ENCODE measurements at places on chromosomes 12 and 14.

GRCh38 chr12:44206045-44206444 is 370.2 kb downstream of the TMEM117 start:
- no peak for DNase-seq

- peak; percentile 74 for DNase-seq
Measured at GRCh38 chr14:71591929-71592328, 340.3 kb upstream of the RGS6 start.

GRCh38 chr12:765840-766239 is 13.5 kb downstream of the WNK1 start:
- DNase-seq = no peak

DNA sequence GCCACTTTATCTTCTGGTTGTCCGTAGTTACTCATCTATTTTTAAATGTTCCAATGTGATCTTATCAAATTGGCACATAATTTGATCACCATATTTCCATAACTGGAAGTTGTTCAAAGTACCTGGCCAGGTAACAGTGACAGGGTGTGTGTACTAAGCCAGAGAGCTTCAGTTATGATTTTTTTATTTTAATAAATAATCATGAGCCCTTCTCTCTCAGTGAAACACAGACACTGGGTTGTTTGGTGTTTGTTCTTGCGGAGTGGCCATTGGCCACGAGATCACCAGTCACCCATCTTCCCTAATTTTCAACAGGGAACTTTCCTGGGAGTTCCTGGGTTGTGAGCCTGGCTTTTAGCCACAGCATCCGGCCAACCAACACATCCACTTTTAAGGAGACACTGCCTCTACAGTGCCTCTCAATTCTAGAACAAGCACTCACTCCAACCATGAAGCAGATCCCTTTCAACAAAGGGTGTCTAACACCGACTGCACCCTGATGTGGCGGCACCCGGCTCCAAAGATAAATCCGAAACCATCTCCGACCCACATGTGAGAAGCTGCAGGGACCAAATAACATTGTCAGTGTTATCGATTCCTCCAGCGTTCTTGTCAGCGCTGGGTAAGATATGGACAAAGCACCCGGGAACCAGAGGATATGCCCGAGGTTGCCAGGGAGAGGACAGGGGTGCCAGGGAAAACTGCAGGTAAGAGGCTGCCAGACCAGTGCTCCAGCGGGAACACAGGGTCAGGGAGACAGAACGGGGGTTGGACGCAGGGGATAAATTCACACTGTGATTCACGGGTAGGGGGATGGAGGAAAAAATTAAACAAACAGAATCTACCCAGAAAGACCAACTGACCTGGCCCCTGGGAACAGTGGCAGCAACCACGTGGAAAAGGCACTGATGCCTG is 49.9 kb downstream of the FOXN3 start:
- DNase-seq = no peak

- DNase-seq = no peak
Measured at GRCh38 chr14:33566082-33566481, 384.8 kb downstream of the EGLN3 start.

DNA sequence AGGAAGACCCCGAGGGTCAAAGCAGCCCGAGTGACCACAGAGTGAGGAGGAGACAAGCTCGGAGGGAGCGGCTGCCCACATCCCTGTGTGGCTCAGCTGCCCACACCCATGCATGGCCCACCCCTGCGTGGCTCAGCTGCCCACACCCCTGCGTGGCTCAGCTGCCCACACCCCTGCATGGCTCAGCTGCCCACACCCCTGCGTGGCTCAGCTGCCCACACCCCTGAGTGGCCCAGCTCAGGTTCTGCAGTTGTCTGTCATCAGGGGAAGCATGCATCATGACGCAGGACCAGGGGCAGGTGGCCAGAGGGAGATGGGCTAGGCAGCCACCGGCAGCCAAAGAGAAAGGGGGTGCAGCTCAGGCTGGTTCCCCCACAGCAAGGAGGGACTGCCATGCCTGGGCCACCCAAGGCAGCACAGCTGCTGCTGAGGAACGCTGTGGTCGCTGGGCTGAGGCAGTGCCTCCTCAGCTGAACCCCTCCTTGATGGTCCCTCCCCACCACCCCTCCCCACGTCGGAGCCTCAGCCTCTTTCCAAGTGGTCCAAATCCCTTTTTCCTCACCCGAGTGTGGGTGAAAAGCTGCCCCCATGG is 33.3 kb upstream of the NUDT14 start:
- no peak for DNase-seq

DNA sequence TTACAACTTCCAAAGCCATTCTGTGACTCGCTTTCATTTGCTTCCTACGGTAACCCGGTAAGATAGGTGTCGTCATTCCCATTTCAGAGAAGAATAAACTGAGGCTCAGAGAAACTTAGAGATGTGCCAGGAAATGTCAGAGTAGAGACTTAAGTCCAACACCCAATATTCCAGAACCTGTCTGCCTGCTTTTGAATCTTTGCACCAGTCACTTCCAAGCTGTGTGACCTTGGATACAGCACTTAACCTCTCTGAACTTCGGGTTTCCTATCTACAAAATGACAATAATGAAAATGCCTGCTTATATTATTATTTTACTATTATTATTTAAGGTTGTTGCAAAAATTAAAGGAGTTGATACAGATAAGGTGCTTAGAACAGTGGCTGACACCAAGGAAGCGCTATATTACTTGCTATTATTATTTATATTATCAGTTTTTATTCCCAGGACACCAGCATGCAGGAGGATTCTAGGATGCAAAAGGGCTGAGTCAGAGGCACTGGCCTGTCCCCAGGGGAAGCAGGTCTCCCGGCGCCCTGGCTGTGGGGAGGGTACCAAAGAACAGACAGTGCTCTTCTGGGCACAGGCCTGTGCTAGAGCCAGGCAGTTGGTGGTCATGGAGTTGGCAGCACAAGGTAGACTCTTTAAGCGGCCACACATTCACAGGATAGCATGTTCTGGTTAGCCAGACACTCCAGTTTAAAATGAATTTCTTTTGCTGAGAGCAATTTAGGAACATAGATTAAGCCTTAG is 5.4 kb downstream of the HSPB8 start:
- DNase-seq = no peak

DNA sequence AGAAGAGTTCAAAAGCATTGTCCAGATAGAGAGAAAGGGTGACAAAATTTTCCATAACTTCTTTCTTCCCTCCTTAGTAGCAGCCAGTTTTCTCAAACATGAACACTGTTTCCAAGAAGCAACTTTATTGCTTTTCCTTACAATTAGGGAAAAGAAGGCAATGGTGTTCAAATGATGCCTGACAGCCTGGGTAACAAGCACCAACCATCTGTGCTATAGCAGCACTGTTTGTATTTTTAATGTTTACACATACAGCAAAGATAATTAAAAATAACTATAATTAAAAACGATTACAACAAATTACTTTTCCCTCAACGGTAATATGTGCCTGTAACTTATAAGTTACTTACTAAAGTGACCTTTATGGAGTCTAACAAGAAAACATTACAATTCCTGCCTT is 450.6 kb upstream of the LMO3 start:
- no peak for DNase-seq

GRCh38 chr12:88145567-88146505 is 3.7 kb downstream of the TMTC3 start:
- no peak for DNase-seq

DNA sequence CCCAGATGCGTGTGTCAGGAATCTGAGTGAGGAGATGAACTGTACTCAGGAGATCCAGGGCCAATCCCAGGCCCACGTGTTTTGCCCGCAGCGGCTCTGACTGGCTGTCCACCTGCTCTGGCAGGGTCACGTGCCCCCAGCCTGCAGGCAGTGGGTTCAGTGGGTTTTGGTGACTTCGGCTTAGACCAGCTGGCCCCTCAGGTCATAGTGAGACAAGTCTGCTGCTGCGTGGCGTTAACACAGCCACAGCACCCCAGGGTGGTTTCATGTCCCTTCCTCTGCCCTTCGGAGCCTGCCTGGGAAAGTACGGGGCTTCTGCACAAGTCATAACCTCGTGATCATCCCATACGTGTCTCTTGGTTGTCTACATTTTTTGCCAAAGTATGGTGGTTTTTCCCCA is 2.6 kb downstream of the FBRSL1 start:
- DNase-seq = no peak

DNA sequence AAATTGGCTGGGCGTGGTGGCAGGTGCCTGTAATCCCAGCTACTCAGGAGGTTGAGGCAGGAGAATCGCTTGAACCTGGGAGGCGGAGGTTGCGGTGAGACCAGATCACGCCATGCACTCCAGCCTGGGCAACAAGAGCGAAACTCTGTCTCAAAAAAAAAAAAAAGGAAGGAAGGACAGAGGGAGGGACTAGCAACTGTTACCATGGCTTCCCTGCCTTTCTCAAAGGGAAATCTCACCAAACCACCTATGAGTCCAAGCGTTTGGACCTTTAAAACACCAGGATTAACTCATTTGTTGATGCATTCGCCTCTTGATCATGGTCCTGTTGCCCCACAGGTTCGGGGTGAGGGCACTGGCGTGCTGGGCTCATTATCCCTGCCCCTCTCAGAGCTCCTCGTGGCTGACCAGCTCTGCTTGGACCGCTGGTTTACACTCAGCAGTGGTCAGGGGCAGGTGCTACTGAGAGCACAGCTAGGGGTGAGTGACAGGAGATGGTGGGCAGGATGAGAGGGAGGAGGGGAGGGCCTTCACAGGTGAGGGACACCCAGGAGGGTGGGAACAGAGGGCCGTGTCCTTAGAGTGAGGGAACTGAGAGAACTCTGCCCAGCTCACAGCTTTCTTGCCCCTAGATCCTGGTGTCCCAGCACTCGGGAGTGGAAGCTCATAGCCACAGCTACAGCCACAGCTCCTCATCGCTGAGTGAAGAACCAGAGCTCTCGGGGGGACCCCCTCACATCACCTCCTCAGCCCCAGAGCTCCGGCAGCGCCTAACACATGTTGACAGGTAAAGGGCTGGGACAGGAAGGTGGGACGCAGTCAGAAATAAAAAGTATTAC is 10.2 kb upstream of the MYL6B start:
- DNase-seq = no peak

GRCh38 chr14:25394791-25395391 is 344.9 kb upstream of the STXBP6 start:
- no peak for DNase-seq
